ENCODE measurements at places on chromosomes 5 and 9. TPM values are rescaled to one million over a fixed set of nuclear protein-coding genes. Genes with fewer than 3 reads are reported as not detected.

DNA sequence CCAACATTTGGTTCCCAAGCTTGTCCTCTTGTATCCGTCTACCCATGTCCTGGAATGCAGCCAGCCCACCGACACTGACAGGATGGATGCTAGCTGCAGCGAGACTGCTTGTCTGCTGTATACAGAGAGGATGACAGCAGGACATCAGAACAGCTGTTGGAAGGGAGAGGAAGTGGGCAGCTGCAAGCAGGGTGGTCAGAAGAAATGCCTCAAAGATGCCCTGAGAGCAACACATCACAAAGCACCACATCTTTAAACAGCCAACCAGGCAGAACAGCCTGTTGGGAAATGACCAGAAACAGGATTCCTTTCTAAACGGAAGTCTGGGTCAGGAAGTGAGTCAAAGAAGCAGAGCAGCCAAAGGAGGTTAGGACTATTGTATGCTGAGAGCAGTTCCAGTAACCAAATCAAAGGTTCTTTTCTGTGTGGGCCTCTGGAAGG is 219.1 kb downstream of the NDUFS4 start:
- DNase-seq: peak; percentile 76

- DNase-seq: no peak
Measured at GRCh38 chr5:124494540-124495116, 251.8 kb downstream of the ZNF608 start.

- DNase-seq: peak; percentile 30
Measured at GRCh38 chr5:32520356-32520755, 65.0 kb upstream of the SUB1 start.

- DNase-seq: no peak
Measured at GRCh38 chr5:51389288-51389576, 6.0 kb downstream of the ISL1 start.

DNA sequence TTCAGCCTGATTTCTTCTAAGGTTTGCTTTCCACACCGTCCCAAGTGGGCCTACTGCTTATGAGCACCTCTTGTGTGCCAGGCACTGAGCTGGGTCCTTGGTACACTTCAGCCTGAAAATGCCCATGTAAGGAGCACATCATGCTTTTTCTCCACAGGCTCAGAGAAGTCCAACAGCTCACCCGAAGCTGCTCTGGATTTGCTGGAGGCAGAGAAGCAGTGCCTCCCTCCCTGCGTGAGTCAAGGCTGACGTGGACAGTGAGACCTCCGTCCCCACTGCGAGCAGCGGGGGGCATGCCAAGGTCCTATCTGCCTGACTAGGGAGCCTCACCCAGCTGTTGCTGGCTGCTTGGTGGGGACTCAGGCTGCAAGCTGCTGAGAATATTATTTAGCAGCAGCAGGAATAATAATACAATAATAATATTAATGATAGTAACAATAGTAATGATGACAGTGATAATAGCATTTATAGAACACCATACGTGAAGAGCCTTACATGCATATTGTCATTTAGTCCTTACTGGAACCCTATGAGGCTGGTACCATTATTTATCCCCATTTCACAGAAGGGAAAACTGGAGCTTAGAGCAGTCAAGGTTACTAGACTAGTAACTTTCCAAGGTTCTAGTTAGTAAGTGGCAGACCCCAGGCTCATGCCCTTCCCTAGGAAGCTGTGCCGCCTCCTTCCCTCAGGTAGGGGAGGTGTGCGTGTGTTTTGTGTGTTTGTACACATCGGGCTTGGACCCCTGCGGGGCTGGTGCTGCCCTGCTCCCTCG is 194.8 kb downstream of the HSPA4 start:
- peak; percentile 16 for DNase-seq

NFIB gene
- total RNA-seq: 111 TPM

PCDHB10 gene
- total RNA-seq: 0.41 TPM

PALM2AKAP2 gene
- 4.2 TPM for total RNA-seq

GGTA1 gene
- total RNA-seq: 0.18 TPM

KIAA0825 gene
- total RNA-seq: 12.2 TPM

SH3PXD2B gene
- 46.7 TPM for total RNA-seq

GNA14 gene
- total RNA-seq: 6.1 TPM
